Head of caudate nucleus (tissue), 42 donors: ENCODE measurements at places on chromosomes 16 and 17.
A peak's percentile ranks its signal among the peaks of the same experiment; 100 is the strongest.

- no peak for DNase-seq
These were observed 102.5 kb downstream of the BMERB1 start for GRCh38 chr16:15536843-15537242.

DNA sequence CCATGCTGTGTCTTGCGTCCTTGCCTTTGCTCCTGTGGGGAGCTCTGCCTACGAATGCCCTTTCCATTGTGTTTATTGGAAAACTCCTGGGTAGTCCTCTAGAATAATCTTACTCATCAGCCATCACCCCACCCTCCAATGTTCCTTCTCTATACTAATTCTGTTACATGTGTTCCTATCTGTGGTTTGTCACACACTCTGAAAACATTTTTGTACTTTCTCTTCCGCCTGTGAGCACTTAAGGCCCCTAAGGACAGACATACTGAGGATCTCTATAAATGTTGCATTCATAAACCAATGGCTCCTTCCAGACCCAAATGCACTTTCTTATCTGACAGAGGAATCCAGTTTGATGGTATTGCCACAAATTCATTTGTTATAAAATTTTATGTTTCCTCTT lies 53.9 kb upstream of the MON1B start:
- no peak for DNase-seq

GRCh38 chr17:33964344-33964979 lies 290.6 kb upstream of the CCL2 start:
- DNase-seq = no peak

DNA sequence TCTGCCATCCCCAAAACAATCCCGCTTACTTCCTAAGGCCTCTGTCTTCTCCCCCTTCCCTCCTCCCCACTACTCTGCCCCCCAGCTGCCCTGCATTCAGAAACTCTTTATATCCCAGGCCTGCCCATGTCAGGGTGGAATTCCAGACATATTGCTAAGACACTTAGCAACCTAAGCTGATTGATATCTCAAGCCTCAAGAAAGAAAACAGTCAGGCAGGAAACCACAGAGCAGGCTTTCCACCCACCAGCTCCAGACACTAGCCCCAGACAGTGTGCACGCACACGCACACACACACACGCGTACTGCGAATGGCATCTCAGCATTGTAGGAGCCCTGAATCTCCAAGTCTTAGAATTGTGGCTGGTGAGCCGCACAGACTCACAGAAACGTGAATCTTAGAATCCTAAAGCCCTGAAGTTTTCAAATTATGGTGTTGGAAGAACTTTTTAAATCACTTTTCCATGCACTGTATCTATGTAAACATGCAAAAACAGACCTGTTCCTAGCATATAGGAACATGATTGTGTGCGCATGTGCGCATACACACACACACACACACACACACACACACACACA lies 8.8 kb upstream of the LPCAT2 start:
- no peak for DNase-seq

DNA sequence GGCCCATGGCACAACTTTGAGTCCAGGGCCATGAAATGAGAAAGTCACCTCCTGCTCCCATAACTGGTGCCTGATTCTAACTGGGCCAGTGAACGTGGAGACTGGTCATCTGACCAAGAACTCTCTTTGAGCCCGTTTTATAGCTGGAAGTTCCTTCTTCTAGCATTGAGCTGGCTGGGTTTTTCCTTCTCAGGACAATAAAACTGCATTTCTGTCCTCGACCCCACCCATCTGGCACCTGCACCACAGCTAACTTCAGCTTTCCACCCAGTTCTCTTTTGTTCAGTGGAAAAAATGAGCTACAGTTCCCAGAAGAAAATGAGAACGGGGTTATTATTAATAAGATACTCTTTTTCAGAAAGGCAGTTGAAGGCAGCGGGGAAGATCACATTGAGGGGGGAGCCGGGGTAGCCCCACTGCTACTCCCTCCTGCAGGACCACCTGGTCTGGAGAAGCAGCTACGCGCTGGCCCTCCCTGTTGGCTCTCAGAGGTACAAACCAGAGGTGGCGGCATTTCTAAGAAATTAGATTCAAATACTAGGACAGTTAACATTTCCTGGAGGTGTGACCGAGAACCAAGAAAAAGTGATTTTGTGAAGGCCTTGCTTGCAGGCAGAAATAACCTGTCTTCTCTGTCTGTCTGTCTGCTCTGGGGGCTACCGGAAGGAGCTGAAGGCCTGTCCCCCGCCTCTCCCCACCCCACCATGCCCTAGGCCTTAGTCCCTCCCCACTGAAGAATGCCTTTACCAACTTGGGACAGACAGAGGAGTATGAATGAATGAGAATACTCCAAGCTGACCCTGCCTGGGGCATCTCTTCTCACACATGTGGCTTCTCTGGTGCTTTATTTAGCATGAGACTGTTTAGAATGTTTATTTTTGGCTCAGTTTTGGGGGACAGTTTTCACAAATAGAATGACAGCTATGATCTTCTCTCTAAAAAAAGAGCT lies 123.9 kb downstream of the XYLT1 start:
- no peak for DNase-seq

DNA sequence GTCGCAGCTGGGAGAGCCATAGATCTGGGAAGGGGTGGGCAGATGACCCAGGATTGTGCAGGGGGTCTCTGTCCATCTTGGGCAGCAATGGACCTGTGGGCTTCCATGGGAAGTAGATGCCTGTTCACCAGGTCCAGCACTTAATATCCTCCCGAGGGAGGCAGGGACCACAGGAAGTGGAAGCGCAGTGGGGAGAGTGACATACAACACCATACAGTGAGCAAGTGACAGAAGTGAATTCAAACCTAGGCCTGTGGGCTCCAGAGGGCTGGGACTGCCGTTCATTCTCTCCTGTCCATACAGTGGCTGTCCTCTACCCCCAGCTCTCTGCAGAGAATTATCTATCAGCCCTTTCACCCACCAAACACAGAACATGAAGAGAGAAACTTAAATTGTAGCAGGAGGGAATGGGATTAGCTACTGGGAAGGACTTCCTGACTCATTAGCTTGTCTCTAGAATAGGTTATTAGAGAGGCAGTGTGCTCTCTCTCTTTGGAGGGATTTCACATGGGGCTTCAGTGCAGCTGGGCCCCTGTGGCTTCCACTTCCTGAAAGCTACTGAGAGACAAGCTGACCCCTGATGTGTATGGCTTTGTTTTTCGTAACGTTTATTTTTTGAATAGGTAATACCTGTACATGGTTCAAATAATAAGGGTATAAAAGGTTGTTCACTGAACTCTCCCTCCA lies 13.1 kb upstream of the SEZ6 start:
- no peak for DNase-seq

DNA sequence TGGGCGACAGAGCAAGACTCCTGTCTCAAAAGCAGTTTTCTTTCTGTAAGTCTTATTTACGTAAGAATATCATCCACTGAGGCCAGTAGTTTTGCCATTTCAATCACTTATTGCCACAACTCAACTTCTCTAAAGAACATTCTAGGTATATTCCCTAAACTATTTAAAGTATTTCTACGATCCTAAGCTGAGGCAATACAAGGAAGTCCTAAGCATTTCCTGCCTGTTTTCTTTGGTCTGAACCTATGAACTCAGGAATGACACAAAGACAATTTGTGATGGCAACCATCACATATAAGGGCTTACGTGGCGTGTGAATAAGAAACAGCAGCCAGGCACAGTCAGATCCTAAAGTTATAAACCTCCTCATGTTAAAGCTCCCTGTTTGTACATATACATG lies 14.2 kb downstream of the USP36 start:
- DNase-seq = no peak

GRCh38 chr16:75379339-75379738 lies 54.0 kb downstream of the CFDP1 start:
- no peak for DNase-seq

GRCh38 chr16:1494129-1494640 lies 1.0 kb downstream of the TELO2 start:
- no peak for DNase-seq

DNA sequence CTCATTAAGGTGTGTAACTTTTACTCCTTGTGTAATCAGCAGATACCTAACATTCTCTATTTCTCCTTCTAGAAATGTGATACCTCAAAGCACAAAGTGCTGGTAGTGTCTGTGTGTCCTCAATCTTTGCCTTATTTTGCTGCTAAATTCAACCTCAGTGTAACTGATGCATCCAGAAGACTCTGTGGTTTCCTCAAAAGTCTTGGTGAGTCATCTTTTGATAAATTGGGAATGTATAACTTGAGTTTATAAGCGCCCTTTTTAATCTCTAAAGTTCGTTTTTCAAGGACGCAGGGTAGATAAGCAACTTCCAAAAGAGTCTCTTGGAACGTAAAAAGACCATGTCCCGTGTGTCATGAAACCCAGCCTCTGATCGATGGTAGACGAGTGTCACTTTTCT lies 10.2 kb downstream of the NARF start:
- DNase-seq = no peak

- DNase-seq = peak; percentile 70
These were observed 653 bp downstream of the SRRM2 start for GRCh38 chr16:2752850-2753732.

GRCh38 chr16:24146518-24146917 lies 109.6 kb upstream of the CACNG3 start:
- no peak for DNase-seq

- DNase-seq = no peak
These were observed 954.7 kb upstream of the RBFOX1 start for GRCh38 chr16:6377956-6378355.

DNA sequence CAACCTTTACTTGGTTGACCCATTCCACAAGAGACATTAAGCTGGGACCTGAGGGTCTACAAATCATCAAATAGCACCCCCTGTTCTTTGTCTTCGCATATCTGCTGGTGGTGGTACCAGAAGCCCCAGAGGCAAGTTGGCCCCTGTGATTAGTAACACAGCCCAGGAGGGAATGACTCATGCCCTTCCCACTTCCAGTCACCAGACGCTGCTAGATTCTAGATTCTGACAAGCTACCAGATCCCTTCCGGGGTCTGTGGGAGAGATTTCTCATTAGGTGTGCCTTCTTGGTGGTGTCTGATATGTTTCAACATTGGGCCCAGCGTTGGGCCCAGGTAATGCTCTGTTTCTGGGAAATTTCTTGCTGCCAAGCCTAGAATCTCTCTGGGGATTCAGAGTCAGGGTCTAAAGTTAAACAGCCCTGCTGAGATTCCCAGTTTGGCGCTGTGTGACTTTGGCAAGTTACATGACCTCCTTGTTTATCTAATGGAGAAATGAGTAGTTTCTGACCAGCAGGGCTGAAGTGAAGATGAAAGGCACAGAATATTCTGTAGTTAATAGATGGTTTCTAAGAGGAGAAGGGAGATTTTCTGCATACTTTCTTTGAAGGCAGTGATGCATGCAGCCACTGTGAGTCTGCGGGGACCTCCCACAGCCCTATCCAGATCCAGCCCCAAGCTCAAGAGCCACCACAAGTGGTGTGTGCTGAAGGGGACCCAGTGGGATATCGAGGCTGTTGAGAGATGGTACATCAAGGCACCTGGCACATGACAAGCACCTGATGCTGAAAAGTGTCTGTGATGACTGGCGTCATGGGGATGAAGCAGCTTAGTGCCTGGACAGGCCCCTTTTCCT lies 3.9 kb downstream of the TRPV2 start:
- no peak for DNase-seq

DNA sequence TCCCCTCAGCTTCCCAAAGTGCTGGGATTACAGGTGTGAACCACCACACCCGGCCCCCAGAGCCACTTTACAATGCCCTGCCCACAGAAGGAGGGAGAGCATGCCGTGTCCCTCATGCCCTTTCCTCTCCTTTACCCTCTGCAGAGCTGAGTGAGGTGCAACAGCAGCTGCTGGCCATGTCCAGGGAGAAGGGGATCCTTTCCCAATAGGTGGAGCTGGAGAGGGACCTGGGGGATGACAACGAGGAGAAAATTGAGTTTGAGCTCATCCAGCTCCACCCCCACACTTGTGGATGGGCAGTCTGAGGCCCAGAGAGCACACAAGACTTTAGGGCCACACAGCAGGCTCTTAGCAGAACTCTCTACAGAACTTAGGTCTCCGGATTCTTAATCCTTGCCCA lies 7.9 kb upstream of the GSDMA start:
- no peak for DNase-seq

DNA sequence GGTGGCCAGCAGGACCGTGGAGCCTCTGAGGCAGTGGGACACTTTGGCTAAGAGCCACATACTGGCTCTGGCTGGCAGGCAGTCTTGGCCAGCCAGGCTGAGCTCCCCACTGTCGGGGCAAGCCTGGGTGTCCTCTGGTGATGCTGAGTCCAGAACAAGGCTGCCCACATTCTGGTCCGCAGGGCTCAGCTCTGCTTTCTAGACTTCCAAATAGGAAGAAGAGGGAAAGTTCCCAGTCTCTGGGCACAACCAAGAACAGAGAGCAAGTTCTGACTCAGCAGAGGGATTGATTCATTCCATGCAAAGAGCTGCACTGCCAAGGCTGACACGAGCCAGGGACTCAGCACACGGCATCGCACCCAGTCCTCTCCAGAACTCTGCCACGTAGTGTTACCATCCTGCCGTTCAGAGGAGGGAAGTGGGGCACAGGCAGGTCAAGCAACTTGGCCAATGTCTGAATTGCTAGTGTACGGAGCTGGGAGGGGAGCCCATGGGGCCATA lies 58.9 kb downstream of the NOS2 start:
- no peak for DNase-seq

- DNase-seq = no peak
These were observed 9.1 kb downstream of the NHERF1 start for GRCh38 chr17:74757502-74757901.

DNA sequence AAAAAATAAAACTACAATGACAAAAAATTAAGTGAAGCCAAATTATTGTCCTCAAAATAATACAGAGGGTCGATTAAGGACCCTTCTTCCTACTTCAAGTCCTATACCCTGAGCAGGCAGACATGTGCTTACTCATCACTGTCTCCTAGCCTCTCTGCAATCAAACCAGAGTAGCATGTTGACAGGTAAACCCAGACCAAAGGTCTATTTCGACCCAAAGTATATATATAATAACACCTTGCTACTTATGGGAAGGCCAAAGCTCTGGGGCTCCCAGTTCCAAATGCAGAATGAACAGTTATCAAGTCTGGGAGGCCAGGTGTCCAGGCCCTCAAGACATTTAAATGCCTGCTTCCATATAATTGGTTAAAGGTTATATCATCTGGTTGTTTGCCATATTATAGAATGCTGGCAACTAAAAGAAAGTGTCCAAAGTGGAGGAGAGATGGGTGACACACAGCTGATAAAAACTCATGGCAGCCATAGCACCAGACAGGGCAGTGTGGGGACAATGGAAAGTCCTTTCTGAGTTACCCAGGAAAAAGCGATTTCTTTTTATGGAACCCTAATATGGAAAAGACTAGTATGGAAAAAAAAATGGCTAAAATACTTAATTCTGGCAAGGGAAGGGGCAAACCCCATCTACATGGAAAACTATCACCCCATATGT lies 53.6 kb downstream of the N4BP1 start:
- DNase-seq = no peak

DNA sequence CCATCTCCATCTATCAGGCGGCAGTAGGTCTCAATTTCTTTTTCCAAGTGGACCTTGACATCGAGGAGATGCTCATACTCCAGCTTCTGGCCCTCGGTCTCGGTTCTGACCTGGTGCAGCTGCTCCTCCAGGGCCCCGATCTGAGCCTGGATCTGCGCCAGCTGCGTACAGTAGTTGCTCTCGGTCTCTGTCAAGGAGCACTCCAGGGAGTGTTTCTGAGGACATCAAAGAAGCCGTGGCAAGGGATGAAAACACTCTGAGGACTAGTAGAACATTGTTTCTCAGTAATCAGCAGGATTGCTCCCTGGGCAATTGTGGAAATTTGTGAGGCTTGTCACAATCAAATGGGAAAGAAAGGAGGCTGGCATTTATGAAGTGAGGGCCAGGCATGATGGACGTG lies 5.9 kb downstream of the KRT28 start:
- DNase-seq = no peak
